ENCODE measurements at places on chromosomes 12 and 14.

GRCh38 chr14:55874785-55875184 is 243.4 kb upstream of the PELI2 start:
- DNase-seq, result no peak

DNA sequence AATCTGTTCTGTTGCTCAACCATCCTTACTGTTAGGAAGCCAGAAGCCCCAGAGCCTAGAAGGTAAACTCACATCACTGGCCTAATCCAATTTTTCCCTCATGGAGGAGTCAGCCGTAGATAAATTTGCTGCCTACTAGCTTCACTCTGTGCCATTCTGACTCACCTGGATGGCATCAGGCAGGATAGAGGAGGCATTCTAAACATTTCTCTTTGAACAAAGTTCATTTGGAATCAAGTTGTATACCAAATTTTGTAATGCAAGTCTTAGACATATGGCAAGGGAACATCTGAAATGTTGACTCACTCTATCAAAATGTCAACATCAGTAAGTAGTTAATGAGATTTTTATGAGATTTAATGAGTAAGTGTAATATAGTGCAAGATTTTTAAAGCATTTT is 13.6 kb upstream of the TBC1D30 start:
- no peak for DNase-seq

- DNase-seq, result peak; percentile 2
Measured at GRCh38 chr14:63383776-63384367, 65.1 kb upstream of the GPHB5 start.

DNA sequence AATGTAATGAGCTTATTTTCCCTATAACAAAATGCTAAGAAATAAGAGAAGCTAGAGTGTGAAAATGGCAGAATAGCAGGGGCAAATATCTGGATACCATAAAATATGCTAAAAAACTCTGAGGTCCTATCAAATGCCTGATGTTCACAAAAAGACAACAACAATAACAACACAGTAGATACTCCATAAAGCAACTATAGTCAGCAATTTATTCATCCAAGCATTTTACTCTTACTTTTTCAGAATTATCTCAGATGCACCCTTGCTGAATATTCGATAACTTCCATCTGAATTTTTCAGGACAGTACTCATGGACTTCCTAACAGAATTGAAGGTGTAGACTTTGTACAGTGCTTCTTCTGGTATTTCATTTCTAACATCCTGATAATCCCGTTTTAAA is 88.9 kb downstream of the ATP2B1 start:
- no peak for DNase-seq

GRCh38 chr12:6532927-6533652 is 1.2 kb upstream of the GAPDH start:
- DNase-seq, result no peak

GRCh38 chr14:25007832-25008231 is 42.1 kb downstream of the STXBP6 start:
- no peak for DNase-seq

DNA sequence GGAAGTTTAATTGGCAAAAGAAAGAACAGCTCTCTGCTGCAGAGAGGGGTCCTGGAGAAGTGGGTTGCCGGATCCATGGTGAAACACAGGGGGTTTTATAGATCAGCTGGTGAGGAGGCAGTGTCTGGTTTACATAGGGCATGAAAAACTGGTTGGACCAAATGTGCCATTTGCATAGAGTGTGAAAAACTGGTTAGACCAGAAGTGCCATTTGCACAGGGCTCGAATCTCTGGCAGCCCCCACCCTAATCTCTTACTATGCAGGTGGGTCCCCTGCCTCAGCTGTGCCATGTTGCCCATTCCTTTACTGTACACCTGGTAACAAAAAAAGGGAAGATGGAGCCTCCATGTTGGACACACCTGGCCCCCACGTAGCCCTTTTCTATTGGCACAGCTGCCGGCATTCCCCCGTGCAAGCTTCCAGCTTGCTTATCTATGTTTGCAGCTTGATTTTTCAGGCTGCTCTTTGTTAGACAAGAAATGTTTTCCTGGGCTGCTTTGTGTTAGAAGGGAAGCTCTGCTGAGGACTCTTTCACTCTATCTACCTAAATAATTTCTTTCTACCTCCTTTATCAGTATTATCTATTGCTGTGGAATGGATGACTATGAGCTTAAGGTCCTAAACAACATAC is 61.1 kb upstream of the TMEM132D start:
- no peak for DNase-seq

- DNase-seq, result no peak
Measured at GRCh38 chr12:68595241-68595640, 15.5 kb upstream of the RAP1B start.

DNA sequence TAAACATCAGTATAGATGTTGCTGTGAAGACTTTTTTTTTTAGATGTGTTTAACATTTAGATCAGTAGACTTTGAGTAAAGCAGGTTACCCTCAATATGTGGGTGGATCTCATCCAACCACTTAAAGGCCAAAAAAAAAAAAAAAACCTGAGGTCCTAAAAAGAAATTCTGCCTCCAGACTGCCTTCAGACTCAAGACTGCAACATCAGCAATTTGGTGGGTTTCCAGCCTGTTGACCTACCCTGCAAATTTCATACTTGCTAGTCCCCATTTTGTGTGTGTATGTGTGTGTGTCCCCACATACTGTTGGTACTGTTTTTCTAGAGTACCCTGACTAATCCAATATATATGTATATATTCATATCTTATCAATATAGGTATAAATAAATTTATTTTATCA is 55.6 kb downstream of the OSBPL8 start:
- no peak for DNase-seq

DNA sequence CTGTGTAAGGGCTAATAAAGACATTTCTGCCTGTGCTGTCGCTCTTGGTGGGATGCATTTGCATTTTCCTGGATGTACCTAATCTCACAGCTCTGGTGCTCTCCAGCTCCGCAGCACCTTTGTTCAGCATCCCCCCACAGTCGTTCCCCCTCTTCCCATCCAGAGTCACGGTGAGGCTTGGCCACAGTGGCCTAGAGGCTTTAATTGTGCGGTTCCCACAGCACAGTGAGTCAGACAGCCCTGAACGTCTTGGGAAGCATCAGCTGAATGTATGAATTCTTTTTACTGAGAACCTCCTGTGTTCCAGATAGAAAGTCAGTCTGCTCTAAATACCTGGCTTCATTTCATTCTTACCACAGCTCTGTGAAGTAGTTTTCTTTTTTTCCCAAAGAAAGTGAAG is 28.7 kb downstream of the MLXIP start:
- DNase-seq, result no peak

DNA sequence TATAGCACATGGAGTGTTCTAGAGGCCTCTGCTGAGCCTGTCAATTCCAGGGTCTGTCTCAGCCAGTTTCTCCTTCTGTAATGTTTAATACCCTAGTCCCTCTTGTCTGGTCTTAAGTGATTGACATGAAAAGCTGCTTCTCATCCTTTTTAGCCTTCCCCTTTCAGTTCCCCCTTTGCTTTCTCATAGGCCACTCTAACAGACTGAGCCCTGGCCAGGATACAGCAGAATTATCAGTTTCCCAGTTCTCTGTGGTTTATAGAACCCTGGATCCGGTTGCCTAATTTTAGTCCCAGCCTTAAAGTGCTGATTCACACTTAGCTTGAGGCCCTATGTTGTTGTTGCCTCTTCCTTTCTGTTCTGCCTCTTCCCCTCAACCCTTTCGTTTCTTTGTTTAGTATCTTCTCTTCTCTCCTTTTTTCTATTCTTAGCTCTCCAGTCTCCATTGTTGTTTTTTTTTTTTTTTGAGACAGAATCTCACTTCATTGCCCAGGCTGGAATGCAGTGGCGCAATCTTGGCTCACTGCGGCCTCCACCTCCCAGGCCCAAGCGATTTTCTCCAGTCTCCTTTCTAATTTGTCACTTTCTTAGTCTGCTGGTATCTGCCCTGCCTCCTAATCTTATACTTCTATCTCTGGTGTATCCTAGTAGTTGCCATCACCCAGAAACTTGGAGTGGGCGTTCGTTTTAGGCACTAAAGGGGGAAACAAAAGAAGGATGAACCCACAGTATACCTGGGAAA is 2.9 kb upstream of the BIN2 start:
- DNase-seq, result no peak

- no peak for DNase-seq
Measured at GRCh38 chr12:52715416-52715815, 12.1 kb upstream of the KRT77 start.

- no peak for DNase-seq
Measured at GRCh38 chr14:104147346-104148125, 9.1 kb downstream of the KIF26A start.

- DNase-seq, result no peak
Measured at GRCh38 chr12:2769866-2770533, 24.8 kb upstream of the FKBP4 start.

- no peak for DNase-seq
Measured at GRCh38 chr12:76266797-76267196, 81.4 kb downstream of the BBS10 start.

DNA sequence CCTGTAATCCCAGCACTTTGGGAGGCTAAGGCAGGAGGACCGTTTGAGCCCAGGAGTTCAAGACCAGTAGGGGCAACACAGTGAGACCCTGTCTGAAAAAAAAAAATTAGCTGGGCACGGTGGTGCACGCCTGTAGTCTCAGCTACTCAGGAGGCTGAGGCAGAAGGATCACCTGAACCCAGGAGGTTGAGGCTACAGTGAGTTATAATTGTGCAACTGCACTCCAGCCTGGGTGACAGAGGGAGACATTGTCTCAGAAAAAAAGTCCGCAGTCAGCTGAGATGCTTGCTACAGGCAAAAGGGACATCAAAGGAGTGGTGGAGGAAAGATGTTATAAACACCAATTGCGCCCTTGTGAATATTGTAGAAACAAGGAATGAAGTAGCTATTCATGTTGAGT is 77.8 kb downstream of the NDUFA12 start:
- no peak for DNase-seq

DNA sequence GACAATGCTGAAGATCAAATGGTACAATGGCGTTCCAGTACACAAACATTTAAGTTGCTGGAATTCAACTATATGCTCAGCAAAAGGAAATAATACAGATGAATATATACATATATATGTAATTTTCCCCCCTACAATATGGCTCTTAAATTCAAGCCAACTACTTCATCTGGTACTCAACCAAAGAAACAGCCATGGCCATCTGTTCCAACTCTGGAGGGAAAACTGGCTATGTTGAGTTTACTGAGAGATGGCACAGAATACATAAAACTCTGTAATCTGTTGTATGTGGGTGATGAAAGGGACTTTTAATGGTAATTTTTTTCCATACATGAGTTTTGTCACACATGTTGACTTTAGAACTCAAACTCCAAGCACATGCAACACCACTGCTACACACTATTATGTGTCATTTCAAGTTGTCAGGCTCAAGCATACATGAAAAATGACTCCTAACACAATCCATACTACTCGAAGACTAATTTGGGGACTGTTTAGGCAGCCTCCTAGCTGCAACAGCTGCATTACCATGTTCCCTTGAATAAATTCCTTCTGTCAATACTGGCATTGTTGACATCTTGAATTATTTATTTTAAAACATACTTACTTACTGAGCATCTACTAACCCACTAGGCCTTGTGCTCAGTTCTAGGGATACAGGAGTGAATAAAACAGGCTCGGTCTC is 38.2 kb upstream of the MAP3K9 start:
- no peak for DNase-seq

DNA sequence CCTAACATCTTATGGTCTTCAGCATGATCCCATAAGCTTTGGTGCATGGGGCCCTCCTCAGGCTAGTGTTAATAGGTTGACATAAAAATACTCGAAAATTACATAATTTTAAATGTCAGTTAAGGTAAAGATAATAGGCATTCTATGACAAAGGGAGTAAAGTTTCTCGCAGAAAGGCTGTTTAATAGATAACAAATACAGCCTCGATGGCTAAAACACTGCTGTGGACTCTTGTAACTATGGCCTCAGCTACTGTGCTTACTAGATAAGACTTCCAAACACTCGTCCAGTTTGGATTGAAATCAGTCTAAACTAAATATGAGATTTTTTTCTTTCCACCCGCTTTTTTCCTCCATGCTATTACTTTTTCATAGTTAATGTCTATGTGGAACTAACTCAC is 23.2 kb upstream of the MGST1 start:
- no peak for DNase-seq

GRCh38 chr12:102534899-102535298 is 54.5 kb upstream of the IGF1 start:
- DNase-seq, result no peak

DNA sequence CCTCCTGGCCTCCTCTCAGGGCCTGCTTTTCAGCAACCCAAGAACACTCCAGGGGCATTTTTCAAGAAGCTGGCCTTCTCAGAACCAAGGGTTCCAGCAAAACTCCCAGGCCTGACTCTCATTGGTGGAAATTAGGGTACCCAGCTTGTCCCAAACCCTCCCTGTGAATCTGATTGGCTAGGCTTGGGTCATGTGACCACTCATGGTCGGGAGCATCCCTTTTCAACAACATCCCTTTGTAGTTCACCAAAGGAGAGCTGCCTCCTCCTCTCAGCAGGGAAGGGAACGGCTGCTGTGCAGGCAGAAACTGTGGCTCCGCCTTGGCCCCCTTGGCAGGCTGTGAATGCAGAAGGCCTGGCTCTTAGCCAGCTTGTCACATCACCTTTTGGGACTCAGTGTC is 94.5 kb downstream of the AACS start:
- no peak for DNase-seq

GRCh38 chr14:76779221-76780057 is 18.2 kb downstream of the VASH1 start:
- DNase-seq, result no peak

DNA sequence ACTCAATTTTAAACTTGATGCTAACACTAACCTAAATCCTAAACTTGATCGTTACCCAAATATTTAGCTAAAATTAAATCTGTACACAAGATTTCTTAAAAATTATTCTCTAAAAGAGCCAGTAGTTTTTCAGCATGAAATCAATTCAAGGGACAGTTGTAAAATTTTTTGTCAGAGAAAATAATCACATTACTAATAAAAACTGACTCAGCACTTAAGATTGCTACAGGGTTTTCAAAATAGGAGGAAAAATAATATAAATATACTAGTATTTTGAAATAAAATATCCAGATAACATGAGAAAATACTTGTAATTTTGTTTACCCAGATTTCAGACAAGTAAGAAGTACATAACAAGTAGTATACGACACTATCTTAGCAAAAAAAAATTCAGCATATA is 1268.1 kb upstream of the USP15 start:
- no peak for DNase-seq

DNA sequence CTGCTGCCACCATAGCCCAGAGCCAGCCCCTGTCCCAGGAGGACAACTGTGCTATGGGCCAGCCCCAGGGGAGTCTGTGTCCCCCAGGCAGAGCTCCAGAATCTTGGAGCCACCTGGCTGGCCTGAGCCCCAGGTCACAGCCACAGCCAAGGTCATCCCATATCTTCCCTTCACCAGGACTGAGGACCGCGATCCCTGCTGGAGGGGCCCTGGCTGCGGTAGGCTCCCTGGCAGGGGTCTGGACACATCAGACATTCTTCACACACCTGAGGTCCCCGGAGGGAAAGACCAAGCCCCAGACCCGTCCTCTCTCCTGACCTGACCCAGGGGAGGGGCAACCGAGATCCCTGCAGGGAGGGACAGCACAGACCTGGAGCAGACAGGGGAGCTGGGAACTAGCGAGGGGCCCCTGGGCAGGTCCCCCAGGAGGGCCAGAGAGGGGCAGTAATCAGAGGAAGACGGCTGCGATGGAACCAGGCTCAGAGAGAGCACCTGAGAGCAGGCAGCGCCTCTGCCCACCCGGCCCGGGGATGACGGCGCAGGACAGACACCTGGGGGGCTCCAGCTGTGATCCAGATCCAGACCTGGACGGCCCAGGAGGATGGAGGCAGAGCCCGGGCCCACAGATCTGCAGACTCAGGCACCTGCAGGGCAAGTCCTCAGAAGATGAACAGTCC is 103.2 kb upstream of the EIF5 start:
- no peak for DNase-seq

GRCh38 chr14:24837280-24838046 is 203.5 kb upstream of the GZMB start:
- no peak for DNase-seq
